Lower lobe of right lung (tissue), 2 donors: ENCODE measurements at places on chromosomes 16 and 17.
A peak's percentile ranks its signal among the peaks of the same experiment; 100 is the strongest.

- no peak for DNase-seq
Measured at GRCh38 chr17:13537871-13538643, 63.7 kb downstream of the HS3ST3A1 start.

DNA sequence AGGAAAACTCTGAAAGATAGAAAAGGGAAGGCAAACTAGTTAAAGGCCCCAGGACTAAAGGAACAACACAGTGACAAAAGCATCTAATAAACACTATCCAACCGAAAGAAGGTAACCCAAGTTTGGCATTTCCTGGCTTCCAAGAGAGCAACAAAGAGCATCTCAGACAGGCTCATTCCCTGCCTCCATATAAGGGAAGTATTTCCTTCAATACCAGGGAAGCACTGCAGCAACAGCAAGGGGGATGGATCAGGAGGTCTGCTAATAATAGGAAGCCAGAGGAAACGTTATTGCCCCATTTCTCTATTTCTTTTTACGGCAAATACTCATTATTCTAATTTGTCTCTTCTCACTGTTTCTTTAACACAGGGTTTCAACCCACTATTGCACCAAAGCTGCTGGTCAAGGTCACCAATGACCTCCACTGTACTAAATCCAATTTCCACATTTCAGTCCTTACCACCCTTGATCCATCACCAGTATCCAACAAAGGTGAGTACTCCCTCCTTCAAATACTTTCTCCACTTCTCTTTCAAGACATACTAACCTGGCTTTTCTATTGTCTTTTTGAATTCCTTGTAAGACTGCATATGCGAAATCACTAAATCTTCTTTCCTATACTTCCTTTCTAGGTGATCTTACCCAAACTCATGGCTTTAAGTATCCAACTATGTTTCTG, 86.1 kb downstream of the KANSL1 start:
- DNase-seq, result no peak

DNA sequence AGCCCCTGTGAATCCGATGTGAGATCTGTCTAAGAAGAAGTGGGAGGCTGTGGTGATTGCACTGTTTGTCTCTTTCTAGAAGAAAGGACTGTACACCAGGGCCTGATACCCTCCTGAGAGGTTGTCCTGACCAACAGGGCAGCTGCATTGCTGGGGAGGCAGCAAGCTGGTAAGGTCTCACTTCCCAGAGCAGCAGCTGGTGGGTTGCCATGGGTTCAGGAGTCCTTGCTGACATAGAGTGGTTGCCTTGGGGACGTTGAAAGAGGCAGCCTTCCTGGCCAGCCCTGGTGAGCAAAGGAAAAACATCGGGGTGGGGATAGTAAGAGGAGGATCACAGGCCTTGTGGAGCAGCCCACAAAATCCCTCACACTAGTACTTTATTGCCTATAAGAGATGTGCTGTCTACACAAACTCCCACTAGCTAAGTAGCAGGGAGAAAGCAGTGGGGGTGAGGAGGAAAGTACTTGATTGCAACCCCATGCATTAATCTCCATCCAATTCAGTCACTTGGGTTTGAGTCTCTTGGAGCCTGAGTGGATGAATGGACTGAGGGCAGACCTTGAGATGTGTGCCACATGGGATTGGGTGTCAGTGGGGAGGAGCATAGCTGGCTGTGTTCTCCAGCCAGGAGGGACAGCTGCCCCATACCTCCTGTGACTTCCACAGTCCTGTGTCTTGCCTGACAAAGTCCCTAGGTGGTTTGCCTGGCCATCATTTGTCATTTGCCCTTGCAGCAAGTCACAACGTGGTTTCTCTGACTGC, 143.8 kb upstream of the RPL38 start:
- no peak for DNase-seq

- DNase-seq, result no peak
Measured at GRCh38 chr17:38589462-38590114, 16.2 kb downstream of the SRCIN1 start.

DNA sequence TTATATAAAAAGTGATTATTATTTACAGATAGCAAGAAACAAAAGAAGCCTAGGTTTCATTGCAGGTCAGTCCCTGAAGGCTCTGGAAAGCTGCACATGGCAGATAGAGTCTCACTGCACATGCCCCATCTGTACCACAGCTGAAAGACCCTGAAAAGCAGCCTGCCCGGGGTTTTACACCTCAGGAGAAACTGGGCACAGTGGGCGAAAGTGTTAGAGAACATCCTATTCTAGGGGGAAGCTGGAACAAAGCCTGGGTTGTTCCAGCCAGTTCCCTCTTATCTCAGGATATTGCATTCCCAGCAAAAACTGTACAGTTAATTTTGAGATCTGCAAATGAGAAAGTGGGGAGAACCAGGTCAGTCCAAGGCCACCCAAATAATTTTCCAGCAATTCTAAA, 419.7 kb downstream of the CNTNAP4 start:
- no peak for DNase-seq

DNA sequence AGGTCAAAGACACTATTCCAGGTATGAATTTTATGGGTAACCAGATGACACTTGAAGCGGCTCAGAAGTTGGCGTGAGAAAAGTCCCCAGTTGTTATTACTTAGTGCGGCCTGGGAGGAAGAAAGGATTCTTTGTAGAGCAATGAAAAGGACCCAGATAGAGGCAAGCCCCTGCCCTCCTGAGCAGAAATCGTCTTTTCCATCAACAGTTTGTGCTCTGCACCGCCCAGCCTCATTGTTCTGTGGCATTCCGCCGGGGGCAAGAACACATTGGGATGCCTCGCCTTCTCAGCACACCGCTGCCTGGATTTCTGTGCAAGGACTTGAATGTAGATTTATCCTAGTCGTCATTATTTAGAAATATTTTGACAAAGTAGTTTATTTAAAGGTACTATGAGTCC, 32.7 kb upstream of the CRHR1 start:
- no peak for DNase-seq

DNA sequence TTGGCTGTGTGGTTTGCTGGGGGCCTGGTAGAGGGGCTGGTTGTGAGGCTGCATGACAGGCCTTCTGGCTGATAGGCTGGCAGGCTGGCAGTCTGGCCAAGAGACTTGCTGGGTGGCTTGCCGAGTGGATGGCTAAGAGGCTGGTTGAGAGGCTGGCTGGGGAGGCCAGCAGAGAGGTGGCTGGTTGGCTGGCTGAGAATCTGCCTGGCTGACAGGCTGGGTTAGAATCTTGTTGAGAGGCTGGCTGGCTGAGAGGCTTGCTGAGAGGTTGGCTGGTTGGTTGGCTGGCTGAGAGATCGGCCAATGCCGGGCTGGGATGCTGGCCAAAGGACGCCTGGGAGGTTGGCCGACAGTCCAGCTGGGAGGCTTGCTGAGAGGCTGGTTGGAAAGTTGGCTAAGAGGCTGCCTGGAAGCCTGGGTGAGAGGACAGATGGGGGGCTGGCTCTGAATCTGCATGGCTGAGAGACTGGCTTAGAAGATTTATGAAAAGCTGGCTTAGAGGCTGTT, 35.9 kb upstream of the ACSM2B start:
- no peak for DNase-seq

DNA sequence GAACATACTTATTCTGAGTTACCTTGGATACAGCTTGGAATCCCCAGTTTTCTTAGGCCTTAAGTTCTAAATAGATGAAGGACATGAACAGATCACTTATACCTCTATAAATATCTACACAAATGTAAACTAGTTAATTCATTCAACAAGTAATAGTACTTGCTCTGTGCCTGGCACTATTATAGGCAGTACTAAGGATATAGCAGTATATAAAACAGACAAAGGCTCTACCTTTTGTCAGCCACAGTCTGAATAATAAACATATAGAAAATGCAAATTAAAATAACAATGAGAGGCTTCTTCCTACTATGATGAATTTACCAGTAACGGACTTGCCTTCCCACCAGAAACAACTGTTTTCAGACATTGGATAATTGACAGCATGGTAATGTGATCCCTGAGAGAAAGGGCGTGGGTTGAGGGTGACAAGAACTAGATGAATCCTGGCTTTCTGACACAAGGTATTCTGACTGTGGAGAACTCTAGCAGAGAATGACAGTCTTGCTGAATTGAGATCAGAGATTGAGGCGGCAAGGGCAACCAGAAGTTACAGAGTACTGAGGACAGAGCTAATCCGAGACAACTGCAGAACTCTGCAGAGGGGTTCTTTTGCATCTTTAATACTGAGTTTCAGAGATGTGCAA, 170.5 kb downstream of the TANC2 start:
- no peak for DNase-seq

DNA sequence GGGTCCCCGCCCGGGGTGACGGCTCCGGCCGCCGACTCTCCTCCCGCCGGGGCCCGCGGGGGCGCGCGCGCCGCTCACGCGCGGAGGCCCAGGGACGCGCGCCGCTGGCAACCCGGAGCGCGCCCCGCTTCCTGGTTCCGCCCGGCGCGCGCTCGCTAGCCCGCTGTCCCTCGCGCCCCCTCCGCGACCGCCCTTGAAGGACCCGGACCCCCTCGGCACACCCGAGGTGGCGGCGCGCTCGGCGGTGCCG, at the start of gene STAT5B:
STAT5B (minus strand) TSS at position 33 of the 250 bp plus-strand sequence. CDS start 44,264 bp downstream, outside the sequence.
- peak; percentile 84 for DNase-seq

DNA sequence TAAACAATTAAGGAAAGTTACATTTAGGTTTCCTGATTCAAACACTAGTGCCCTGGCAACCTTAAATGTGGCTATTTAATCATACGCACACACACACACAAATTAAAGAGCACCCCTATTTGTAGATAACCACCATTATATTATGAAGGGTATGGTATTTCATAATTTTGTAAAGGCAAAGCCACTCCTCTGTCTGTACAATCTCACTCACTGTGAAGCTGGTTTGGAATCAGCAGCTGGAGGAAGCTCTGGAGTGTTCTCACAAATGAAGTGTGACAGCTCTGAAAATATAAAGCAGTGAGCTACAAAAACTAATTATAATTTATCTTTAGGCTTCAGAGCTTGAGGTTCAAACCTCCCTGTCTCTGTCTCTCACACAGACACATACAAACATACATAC, 57.9 kb upstream of the KCNJ16 start:
- no peak for DNase-seq

DNA sequence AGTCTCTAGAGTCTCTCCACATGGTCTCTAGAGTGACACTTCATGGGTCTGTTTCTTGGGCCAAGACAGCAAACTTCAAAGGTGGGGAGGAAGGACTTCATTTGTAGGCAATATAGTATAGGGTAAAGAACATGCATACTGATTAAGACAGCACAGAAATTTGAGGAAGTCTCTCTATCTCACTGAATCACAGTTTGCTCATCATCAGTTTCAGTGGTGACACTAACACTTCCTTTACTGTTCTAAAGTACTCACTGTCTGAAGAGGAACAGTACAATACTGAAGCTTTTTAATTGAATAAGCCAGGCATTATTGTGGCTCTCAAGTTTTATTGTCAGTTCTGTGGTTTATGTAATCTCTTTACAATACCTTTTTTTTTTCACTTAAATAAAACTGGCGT, 656.4 kb upstream of the CDH8 start:
- DNase-seq, result no peak

DNA sequence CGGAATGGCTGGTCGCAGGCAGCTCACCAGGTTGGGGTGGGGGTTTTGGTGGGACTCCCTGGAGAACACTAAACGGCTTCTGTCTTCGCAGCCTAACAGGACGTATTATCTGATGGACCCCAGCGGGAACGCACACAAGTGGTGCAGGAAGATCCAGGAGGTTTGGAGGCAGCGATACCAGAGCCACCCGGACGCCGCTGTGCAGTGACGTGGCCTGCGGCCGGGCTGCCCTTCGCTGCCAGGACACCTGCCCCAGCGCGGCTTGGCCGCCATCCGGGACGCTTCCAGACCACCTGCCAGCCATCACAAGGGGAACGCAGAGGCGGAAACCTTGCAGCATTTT, 59.7 kb downstream of the PDPK1 start:
- peak; percentile 41 for DNase-seq

GRCh38 chr17:7167832-7168231, 11.3 kb downstream of the ASGR1 start:
- no peak for DNase-seq

- DNase-seq, result no peak
Measured at GRCh38 chr16:9155871-9156270, 64.4 kb downstream of the HAPSTR1 start.

- DNase-seq, result no peak
Measured at GRCh38 chr17:77735081-77735565, 223.4 kb upstream of the TNRC6C start.

GRCh38 chr17:13176436-13176835, 158.6 kb upstream of the ELAC2 start:
- no peak for DNase-seq

DNA sequence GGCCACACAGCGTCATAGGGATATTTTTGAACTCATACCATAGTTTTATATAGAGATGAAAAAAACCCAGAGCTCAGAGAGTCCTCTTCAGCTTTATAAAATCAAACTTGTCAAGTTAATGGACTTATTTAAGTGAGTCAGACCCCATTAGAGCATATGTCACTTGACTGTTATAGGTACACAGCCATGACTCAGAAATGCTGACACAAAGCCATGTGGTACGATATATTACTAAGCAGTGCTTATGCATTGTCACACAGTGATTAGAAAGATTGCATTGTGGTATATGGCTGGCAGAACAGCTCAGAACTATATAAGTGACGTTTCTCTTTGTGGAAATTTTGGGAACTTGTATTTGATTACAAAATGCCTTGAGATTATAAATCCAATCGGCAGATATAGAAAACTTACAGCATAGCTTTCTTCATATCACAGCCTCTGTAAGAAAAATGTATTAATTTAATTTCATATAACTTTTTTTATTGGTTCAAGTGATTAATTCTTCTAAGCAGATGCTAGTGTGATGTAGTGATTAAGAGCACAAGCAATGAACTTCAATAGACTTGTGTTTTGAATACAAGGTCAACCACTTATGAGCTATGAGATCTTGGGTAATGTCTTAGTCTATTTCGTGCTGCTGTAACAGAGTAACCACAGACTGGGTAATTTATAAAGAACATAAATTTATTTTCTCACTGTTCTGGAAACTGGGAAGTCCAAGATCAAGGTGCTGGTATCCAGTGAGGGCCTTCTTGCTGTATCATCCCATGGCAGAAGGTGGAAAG, 25.8 kb upstream of the GINS3 start:
- DNase-seq, result no peak

- DNase-seq, result no peak
Measured at GRCh38 chr17:63436523-63437110, 9.5 kb downstream of the CYB561 start.

GRCh38 chr16:13660807-13661206, 259.1 kb upstream of the ERCC4 start:
- DNase-seq, result no peak

DNA sequence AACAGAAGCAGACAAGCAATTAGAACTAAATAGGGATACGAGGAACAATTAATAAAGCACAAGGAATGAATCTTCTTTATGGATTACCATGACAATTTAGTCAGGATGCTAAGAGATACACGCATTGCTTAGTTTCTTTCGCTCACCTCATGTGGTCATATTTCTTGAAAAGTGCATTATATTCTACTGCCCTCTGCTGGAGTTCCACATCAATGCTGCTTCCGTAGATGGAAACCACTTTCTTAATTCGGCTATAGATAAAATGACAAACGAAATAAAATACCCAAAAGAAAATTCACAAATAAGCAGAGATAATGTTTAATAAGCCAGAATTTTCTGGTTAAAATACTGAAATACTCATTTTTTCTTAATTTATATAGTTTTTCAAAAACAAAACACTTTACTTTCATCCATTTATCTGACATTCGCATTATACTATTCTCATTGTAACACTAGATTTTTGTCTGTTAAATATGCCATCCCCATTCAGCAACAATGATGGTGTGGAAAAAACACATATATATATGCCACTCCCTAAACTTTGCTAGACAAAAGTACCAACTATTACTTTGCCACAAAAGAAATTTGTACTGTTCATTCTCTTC, 22.0 kb upstream of the PHLPP2 start:
- DNase-seq, result no peak
